ENCODE measurements at places on chromosomes 16 and 17.

DNA sequence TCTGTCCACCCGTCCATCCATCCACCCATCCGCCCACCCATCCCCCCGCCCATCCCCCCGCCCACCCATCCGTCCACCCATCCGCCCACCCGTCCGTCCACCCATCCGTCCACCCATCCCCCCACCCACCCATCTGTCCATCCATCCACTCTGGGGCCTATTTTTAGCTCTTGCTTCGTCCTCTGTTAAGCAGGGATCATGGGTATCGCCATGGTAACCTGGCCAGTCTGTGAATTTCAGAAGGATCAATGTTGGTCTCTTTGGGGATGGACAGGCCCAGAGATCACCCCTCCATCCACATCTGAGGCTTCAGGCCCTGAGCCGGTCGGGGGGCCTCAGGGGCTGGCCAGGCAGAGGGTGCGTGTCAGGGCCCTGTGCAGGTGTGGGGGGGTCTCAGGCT lies 15.2 kb upstream of the DPEP1 start:
- no peak for DNase-seq

DNA sequence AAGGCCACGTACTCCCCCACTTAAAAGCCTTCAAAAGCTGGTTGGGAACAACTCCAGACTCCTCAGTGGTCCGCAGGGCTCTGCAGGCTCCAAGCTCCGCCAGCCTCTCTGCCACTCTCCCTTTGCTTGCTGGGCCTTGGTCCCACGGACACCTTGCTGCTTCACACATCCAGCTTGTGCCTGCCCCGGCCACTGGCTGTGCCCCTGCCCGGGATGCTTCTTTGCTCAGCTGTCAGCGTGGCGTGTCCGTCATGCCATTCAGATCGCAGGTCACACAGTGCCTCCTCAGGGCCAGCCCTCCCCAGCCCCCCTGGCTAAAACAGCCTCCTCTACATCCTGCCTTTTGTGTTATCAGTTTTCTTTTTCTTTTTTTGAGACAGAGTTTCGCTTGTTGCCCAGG lies 11.8 kb downstream of the ASPHD1 start:
- no peak for DNase-seq

- no peak for DNase-seq
Measured at GRCh38 chr16:49275870-49276269, 5.8 kb downstream of the CBLN1 start.

DNA sequence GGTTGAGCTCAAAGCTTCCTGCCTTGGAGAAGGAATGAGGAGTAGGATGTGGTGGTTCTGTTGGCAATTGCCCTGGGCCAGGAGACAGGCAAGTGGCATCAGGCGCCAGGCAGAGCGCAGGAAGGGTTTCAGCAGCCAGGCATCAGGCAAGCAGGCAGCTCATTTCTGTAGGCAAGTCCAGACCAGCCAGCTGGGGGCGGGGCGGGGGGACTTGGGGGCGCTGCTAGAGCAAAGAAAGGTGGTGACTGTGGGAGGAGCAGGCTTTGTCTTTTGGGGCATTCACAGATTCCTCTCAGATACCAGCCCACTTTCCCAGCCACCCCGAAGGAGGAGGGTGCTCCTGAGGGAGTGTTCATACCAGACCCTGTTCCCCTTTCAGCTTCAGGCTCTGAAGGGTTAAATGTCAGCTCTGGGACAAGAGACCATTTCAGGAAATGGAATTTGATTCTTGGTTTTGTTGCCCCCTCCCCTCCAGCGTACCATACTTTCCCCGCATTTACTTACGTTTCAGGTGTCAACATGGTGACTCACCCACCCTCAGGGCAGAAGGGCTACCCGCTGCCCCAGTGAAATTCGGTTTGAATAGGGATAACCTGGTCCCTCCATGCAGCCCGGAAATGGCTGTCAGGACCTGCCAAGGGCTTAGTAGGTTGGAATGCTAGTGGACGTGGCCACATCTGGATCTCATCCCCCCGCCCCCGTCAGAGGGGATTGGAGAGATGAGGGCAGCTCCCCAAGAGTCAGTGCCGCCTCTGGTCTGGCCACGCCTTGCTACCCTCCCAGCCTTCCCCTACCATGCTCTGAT lies 13.2 kb downstream of the NGFR start:
- no peak for DNase-seq

GRCh38 chr16:668519-669171 lies 713 bp downstream of the RHOT2 start:
- DNase-seq = no peak

DNA sequence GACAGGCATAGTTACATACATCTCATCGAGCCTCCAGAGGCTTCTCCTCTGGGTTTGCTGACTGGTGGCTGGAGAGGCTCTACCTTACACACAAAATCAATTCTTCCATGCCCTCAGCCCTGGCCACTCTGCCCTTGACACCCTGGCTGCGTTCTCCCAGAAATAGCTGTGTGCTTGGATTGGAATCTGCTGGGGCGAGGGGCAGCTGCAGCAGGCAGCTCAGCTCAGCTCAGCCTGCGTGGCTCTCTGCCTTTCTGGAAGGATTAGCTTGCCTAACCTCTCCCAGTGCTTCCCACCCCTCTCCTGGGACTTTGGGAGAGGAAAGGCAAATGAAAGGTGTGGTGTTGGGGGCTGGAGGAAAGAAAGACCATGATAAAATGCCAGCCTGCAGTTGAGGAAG lies 216.1 kb downstream of the ENGASE start:
- DNase-seq = no peak

DNA sequence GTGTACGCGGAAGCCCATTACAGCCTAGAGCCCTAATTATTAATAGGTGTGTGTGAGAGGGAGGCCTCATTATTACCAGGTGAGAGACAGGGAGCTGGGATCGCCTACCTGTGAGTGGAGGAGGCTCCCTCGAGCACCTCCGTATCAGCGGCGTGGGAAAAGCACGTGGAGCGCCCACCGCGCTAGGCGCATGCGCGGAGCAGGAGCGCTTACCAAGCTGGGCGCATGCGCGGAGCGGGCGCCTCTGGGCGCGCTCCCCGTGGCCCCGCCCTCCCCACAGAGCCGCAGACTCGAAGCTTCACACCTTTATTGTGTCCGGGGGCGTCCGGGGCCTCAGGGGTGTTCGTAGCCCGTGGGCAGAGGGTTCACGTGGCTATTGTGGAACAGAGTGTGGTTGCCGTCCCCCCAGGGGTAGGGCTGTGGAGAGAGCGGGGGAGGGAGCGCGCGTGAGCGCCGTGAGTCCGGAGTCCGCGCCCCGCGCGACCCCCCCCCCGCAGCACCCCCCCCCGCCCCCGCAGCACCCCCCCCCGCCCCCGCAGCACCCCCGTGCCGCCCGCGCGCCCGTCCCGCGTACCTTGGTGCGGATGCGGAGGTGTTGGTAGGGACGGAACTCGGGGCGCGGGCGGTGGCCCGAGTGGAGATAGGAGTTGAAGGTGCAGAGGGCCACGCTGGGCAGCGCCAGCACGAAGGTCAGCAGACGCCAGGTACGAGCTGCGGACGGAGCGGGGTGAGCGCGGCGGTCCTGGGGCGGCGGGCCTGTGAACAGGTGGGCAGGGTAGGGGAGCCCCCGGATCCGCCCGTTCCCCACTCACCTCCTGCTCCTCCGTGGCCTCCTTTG lies 500 bp downstream of the COX6A2 start:
- DNase-seq = peak; percentile 65

DNA sequence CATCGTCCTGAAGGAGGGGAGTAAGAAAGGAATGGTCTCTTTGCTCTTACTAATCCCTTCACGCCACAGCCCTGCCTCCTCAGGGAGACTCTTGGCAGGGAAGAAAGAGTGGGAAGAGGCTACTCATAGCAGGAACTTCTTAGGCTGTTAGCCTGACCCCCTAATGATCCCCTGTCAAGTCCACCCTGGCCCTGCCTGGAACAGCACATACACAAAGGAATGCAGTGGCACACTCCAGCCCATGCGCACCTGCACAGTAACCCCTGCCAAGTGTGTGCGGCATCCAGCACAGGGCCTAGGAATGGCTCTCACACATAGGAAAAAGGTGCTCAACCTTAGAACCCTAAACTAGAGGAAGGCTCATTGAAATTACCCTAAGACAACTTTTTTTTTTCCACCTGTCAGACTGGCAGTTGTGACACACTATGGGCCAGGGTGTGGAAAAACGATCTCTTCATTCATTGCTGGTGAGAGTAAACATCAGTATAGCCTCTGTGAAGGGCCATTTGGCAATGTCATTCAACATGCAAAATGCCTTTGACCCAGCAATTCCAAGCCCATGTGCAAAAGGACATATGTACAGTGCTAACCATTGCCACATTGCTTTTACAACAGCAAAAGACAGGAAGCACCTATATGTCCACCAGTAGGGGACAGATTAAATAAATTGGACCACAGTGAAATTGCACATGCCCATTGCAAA lies 50.1 kb downstream of the PIMREG start:
- no peak for DNase-seq

- DNase-seq = peak; percentile 82
Measured at GRCh38 chr17:78774956-78775571, 7.0 kb downstream of the CYTH1 start.

DNA sequence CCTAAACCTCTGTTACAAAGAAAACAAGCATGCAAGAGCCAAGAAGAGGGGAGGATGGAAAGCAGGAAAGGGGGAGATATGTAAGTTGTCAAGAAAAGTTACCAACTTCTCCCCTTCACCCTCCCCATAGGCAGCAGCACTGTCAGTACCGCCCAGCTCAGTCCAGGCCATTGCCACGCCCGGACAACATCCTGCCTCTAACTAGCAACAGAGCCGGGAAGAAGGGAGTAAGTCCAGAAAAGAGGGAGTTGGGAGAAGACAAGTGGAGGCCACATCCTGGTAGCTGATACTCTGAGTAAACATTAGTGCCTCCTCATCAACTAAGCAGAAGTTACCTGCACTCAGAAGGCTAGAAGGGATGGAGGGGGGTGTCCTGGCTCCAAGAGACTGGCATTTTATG lies 113.6 kb downstream of the SMG6 start:
- no peak for DNase-seq

DNA sequence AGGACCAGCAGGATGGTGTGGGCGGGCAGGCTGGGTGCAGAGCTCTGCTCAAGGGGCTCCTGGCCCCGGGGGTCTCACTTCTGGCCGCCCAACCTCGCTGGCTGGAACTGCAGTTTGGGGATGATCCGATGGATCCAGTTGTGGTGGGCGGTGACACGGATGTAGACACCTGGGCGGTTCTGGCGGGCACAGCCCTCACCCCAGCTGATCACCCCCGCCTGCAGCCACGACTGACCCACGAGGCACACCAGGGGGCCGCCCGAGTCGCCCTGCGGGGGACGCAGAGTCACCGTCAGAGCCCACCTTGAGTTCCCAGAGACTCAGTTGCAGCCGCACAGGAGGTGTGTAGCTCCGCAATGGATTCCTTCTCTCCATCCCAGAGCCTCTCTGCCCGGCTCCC lies 7.5 kb downstream of the PRSS27 start:
- no peak for DNase-seq

Measured in activated naive CD8-positive, alpha-beta T cell treated with anti-CD3 and anti-CD28 coated beads for 36 hours (primary cell).